Suppressor macrophage treated with lipopolysaccharide for 1 hour (primary cell): ENCODE measurements at places on chromosomes 5 and 9.

- no peak for DNase-seq
Measured at GRCh38 chr5:149005077-149005892, 57.6 kb downstream of the SH3TC2 start.

DNA sequence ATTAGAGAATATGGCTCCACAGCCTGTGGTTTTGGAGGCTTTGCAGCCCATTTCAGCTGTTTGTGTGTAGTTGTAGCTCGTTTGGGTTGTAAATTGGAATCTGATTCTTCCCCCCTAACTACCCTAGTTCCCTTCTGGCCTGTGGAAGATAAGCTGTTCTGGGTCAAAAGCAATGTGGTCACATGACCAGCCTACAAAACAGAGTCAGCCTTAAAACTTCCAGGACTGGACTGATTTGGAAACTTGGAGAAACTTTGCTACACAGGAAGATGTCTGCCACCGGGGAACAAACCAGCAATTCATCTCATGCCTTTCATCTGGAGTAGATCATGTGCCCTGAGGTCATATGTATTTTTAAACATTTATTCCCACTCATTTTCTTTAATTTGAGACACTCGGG, 83.8 kb downstream of the DAPK1 start:
- DNase-seq: peak; percentile 79

GRCh38 chr5:123089914-123090660, 1.0 kb downstream of the PRDM6 start:
- peak; percentile 31 for DNase-seq

- peak; percentile 35 for DNase-seq
Measured at GRCh38 chr9:15430920-15431844, 8.5 kb downstream of the SNAPC3 start.

DNA sequence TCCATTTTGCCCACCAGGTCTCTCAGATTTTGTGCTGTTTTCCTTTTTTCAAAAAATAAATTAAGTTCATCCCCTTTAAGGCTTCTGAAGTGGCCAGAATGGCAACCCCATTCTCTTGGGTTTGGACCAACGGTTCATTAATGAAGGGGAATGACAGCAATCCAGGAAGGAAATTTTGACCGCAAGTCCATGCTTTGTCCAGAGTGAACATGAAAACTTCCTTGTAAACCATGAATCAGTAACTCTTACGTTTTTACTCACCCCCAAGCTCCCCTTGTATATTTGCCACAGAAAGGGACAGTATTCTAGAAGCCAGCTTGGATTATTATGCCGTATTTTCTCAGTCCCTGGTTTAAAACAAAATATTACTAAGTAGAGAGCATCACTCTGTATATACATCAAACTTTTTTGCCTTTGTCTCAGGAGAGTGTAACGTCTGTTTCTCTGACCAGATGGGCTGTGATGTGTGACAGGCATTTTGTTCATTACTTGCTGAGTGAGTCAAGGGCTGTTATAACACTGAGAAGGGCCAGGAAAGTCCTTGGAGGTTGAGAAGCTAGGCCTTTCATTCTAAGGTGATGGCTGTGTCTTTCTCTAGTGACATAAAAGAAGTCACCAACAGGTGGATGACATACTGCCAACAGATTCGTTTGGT, 148.2 kb downstream of the SMARCA2 start:
- peak; percentile 3 for DNase-seq

DNA sequence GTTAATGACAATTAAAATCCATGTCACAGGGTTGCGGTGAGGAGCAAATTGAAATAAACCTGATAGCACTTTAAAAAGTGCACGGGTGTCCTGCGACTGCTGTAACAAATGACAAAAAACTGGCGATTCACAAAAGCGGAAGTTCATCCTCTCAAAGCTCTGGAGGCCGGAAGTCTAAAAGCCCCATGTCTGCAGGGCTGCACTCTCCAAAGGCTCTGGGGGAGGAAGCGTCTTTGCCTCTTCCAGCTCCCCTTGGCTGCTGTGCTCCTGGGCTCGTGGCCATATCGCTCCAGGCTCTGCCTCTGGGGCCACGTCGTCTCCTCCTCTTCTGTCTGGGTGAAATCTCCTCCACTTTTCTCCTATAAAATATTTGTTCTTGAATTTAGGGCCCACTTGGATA, 273.9 kb upstream of the IRX2 start:
- DNase-seq: no peak

DNA sequence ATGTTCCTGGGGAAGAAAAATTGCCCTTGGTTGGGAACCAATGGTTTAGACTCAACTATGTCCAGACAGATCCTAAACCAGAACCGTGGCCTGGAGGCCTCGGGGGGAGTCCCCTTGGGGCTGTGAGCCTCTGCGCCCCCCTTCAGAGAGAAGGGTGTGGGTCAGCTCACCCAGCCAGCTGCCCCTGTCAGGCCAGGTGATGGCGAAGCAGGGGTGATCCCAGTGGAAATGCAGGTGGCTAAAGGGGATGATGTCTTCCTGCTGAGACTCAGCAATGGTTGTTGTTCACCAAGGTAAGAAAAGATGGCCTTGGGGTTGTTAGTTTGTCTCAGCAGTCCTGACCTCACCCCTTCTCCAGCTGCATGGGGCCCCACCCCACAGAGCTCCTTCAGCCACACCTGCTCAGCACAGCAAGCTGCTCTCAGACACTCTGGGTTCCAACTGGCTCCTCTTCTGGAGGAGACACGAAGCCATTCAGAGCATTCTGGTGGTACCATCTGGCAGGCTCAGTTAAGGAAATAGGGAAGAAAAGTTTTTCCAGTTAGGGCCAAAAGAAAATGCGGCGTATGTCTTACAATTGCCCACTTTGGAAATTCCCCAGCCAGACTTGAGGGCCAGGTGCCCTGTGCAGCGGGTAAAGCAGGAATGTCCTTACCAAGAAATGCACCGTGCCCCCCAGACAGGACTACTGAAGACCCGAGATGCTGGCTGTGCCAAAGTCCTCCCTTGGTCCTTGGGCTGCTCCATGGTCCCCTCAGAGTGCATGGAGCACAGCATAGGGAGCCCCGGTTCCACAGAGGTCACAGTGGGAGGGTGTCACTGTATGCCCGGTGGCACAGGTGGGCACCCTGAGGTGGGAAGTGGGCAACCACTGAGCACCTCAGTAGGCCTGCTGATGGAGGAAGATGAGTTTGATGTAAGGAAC, 90.2 kb downstream of the NSUN2 start:
- no peak for DNase-seq

DNA sequence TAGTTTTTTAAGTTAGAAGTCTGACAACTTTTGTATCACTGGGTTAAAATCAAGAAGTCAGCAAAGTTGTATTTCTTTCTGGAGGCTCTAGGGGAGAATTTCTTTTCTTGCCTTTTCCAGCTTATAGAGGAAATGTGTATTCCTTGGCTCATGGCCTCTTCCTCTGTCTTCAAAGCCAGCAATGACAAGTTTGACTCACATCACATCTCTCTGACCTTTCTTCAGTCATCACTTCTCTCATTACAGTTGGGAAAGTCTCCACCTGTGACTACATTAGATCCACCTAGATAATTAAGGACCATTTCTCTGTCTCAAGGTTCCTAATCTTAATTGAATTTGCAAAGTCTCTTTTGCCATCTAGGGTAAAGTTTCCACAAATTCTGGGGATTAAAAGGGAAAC, 339.9 kb downstream of the TENT4A start:
- no peak for DNase-seq

DNA sequence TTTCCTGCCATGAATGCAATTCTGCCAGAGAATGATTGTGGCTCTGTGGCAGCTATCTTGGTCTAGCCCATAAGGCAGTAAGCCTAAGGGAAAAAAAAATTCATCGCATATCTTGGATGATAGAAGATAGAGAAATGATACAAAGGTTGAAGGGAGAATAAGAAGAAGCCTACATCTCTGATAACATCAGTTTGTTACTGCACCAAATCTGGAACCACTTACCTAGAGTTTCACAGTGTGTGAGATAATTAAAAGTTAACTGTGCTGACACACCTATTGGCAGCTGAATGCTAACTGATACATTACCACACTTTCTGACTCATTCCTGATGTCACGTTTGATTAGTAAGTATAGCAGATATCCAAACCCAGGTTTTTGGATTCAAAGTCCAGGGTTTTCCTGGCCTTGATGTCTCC, 91.6 kb upstream of the TAF11L2 start:
- no peak for DNase-seq

- no peak for DNase-seq
Measured at GRCh38 chr5:633501-633955, 21.4 kb downstream of the CEP72 start.

DNA sequence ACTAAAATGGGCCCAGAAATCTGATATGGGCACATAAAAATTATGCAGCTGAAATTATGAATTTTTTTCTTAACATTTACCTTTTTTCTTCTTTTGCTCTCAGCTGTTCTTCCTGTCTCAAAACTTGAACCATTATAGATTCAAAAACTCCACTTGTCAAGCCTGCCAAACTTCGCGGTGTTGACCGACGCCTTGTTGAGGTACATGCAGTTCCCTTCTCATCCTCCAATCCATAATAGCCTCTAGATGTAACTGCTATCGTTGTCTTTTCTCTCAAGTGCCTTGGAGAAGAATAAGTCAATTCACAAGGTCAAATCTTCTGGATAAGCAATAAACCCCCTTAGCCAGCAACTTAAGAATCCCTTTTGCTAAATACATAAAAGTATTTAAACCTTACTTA, 27.2 kb downstream of the RANBP6 start:
- DNase-seq: no peak

DNA sequence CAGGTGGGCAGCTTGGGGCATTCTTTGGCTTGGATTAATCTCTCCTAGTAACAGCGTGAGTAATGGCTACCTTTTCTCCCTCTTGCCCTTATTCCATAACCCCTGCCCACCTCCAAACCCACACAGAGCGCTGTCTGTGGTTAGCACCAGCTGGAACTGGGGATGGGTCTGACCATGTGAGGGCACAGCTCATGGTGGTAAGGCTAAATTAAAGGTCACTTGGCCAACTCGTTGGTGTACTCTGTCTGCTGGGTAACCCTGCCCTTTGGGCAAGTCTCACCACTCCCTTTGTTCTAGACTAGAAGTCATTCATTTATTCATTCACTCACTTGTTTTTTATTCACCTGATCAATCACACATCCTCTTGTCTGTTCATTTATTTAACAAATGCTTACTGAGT, 27.8 kb downstream of the PPARGC1B start:
- no peak for DNase-seq

- DNase-seq: peak; percentile 73
Measured at GRCh38 chr9:76433836-76434235, 25.1 kb upstream of the GCNT1 start.

- DNase-seq: no peak
Measured at GRCh38 chr5:123771715-123772114, 259.7 kb downstream of the CSNK1G3 start.

- peak; percentile 53 for DNase-seq
Measured at GRCh38 chr5:95892784-95893354, 68.8 kb downstream of the ELL2 start.

- no peak for DNase-seq
Measured at GRCh38 chr9:71783120-71783523, 14.8 kb upstream of the CEMIP2 start.

DNA sequence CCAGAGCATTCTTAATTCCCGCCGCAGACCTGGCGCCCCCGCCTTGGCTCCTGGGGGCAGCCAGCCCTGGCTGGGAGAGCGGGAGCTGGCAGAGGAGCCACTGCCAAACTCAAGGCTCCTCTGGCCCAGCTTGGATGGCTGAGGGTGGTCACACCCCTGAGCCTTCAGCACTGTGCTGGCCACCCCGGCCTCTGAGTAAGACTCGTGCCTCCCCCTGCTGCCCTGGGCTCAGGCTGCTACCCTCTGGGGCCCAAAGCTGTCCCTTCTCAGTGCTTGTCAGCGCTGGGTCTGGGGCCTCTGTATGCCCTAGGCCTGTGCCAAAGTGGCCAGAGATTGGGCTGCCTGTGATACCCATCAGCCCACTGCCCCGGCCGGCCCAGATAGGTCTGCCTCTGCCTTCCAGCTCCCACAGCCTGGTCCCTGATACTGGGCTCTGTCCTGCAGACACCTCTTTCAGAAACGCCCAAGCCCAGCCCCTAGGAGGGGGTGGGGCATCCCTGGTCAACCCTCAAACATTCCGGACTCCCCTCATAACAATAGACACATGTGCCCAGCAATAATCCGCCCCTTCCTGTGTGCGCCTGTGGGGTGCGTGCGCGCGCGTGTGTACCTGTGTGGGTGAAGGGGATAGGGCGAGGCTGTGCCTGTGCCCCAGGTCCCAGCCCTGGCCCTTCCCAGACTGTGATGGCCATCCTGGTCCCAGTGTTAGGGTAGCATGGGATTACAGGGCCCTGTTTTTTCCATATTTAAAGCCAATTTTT, 4.4 kb upstream of the PRR7 start:
- DNase-seq: no peak

DNA sequence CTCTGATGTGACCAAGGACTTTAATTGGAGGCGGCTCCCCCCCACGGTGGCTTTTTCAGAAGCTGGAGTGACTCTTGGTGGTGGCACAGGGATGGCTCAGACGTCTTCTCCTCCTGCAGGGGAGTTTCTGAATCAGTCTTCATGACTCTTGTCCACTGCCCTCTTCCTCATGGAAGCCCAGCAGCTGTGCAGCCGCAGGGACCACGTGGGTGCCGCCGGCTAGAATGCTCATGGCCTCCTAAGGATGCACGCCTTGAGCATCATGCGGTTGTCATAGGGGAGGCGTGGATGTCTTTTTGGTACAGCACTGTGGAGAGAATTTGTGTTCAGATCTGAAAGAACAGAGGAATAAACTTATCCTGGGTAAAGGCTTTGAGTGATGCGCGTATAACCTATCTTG, 1.3 kb downstream of the TEX53 start:
- DNase-seq: no peak

DNA sequence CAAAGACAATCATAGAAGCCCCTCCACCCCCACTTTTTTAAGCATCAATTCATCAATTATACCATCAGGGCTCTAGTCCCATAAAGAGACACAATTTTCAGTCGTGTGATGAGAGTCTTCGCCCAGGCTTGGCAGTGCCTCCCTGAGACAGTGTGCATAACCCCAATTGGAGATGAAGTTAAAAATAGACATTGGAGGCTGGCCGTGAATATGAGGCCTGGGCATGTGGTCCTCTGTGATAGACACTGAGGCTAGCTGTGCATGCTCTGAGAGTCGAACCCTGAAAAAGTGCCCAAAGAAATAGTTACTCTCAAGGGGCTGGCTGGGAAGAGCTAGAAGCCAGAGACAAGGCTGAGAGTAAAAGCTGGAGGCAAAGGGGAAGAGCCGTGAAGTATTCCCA, 248.6 kb upstream of the NR4A3 start:
- no peak for DNase-seq

- DNase-seq: no peak
Measured at GRCh38 chr5:172424808-172425207, 29.5 kb downstream of the SH3PXD2B start.

GRCh38 chr9:84593352-84593751, 76.2 kb upstream of the NTRK2 start:
- no peak for DNase-seq
